ENCODE measurements at places on chromosomes 12 and 14.
A peak's percentile ranks its signal among the peaks of the same experiment; 100 is the strongest.

- H3K27me3 ChIP-seq: no peaks in the 10 kb centered on the region
- no peak overlapping the region for H3K27ac ChIP-seq
- no peak for DNase-seq
Measured at GRCh38 chr14:24692382-24693352, 58.7 kb upstream of the GZMB start.

- H3K27me3 ChIP-seq: peaks cover 16% of the 10 kb centered on the region
- no peak overlapping the region for H3K27ac ChIP-seq
- H3K36me3 ChIP-seq: no peaks in the 10 kb centered on the region
- H3K4me1 ChIP-seq: no peaks in the 10 kb centered on the region
Measured at GRCh38 chr12:11500861-11501230, 105.5 kb upstream of the PRB2 start.

DNA sequence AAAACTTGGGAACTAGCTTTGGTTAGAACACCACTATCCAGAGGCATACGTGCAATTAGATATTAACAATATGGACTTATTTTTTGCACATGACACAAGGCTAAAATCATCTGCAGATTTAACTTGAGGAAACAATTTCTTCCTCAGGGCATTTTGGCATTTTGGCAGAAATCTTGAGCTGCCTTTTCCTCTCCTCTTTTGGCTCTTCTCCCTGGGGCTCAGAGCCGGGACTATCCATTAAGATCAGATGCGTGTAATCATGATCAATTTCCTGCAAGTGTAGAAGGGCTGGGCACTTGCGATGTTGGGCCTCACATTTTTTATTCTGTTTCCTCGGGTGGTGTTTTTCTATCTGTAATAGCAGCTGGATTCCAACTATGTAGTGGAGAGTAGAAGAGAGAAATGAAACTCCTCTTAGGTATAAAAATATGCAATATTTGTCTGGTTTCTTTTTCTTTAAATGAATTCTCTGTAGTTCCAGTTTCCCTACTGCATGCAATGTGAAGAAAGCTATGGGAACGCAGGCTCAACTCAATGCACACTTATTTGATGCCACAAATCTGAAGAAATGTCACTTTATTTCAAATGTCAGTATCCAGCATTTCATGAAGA lies 1010.8 kb downstream of the FLRT2 start:
- H3K36me3 ChIP-seq: no peaks in the 10 kb centered on the region
- H3K27me3 ChIP-seq: no peaks in the 10 kb centered on the region
- no peaks in the 10 kb centered on the region for H3K4me1 ChIP-seq
- H3K27ac ChIP-seq: no peak overlapping the region
- DNase-seq: no peak

DNA sequence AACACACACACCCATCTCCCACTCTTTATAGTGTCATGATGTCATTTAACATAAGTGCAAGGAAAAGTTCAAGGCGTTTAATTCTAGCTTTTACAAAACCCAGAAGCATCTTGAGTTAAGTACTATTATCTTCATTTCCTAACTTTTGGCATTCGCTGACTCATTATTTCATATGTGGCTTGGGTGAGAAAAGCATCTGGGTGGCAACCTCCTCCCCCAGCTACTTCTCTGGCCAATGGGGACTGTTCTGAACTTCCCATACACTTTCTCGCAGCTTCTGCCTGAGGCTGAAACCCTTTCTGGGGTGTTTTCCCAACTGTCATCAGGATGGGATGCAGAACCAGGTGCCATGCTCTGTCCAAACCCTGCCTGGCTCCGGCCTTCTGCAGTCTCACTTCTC lies 2.8 kb upstream of the MARK3 start:
- H3K27ac ChIP-seq: no peak overlapping the region
- H3K4me1 ChIP-seq: peaks cover 16% of the 10 kb centered on the region
- H3K4me3 ChIP-seq: no peak overlapping the region
- no peak for DNase-seq
- no peaks in the 10 kb centered on the region for H3K27me3 ChIP-seq

- no peaks in the 10 kb centered on the region for H3K4me1 ChIP-seq
- no peak overlapping the region for H3K4me3 ChIP-seq
- H3K27me3 ChIP-seq: no peaks in the 10 kb centered on the region
- H3K27ac ChIP-seq: no peak overlapping the region
Measured at GRCh38 chr14:95207475-95208233, 50.3 kb upstream of the DICER1 start.

- peaks cover 25% of the 10 kb centered on the region for H3K4me1 ChIP-seq
- H3K36me3 ChIP-seq: no peaks in the 10 kb centered on the region
- peak overlapping the region; percentile 43 for H3K27ac ChIP-seq
- no peaks in the 10 kb centered on the region for H3K27me3 ChIP-seq
Measured at GRCh38 chr12:52213564-52214420, 19.3 kb upstream of the KRT7 start.

GRCh38 chr14:36161776-36162175 lies 14.7 kb downstream of the PTCSC3 start:
- no peaks in the 10 kb centered on the region for H3K4me1 ChIP-seq
- no peak overlapping the region for H3K4me3 ChIP-seq
- no peaks in the 10 kb centered on the region for H3K36me3 ChIP-seq
- no peak overlapping the region for H3K27ac ChIP-seq
- H3K27me3 ChIP-seq: no peaks in the 10 kb centered on the region

- peaks cover 33% of the 10 kb centered on the region for H3K4me1 ChIP-seq
- H3K27ac ChIP-seq: no peak overlapping the region
- H3K36me3 ChIP-seq: no peaks in the 10 kb centered on the region
- no peak overlapping the region for H3K4me3 ChIP-seq
Measured at GRCh38 chr14:59221568-59221967, 33.1 kb downstream of the DAAM1 start.

- H3K36me3 ChIP-seq: no peaks in the 10 kb centered on the region
- H3K27ac ChIP-seq: no peak overlapping the region
- no peak overlapping the region for H3K4me3 ChIP-seq
- no peak for DNase-seq
- no peaks in the 10 kb centered on the region for H3K4me1 ChIP-seq
Measured at GRCh38 chr14:48251290-48251689, 575.9 kb upstream of the MDGA2 start.

DNA sequence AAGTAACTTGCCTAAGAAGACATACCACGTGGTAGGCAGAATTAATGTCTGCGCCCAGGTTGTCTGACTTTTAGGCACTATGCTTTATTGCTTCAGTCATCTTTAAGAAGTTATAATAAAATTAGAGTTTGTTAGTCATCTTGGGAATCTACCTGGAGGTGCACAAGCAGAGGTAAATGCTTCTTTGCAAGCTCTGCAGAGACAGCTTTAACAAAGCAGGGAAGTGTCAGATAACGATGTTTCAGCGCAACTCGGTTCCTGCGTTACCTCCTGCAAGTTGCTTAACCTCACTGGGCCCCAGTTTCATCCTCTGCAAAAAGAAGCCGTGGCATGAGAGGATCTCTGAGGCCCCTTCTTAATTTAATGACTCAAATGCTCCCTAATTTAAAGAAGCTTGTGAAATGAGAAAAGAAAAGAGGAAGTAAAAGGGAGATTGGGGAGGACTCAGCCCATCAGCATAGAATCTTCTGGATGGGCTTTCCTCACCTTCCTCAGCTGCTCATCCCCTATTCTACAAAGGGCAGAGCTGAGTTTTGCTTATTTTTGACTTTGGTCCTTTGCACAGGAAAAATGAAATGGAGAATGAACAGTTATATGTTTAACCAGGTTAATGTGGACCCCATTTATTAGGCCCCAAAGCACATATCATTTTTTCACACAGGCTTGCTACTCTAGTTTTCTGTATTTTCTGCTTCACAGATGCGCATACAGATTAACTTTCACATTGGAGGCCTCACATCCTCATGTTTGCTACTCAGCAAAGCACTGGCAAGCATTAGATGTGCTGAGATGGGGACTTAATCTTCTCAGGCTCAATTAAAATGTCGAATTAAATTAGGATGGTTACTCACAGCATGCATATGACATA lies 5.1 kb downstream of the ARHGDIB start:
- peak overlapping the region; percentile 59 for H3K4me3 ChIP-seq
- peak overlapping the region; percentile 85 for H3K27ac ChIP-seq
- H3K36me3 ChIP-seq: no peaks in the 10 kb centered on the region
- DNase-seq: no peak
- no peaks in the 10 kb centered on the region for H3K27me3 ChIP-seq
- peaks cover 87% of the 10 kb centered on the region for H3K4me1 ChIP-seq

GRCh38 chr14:105026802-105027563 lies 6.1 kb upstream of the CDCA4 start:
- H3K4me1 ChIP-seq: peaks cover 3% of the 10 kb centered on the region
- no peak overlapping the region for H3K27ac ChIP-seq
- H3K4me3 ChIP-seq: no peak overlapping the region
- H3K36me3 ChIP-seq: no peaks in the 10 kb centered on the region

GRCh38 chr12:4421590-4422031 lies 24.0 kb downstream of the FGF6 start:
- H3K27ac ChIP-seq: no peak overlapping the region
- H3K4me3 ChIP-seq: no peak overlapping the region
- no peaks in the 10 kb centered on the region for H3K36me3 ChIP-seq
- DNase-seq: no peak

DNA sequence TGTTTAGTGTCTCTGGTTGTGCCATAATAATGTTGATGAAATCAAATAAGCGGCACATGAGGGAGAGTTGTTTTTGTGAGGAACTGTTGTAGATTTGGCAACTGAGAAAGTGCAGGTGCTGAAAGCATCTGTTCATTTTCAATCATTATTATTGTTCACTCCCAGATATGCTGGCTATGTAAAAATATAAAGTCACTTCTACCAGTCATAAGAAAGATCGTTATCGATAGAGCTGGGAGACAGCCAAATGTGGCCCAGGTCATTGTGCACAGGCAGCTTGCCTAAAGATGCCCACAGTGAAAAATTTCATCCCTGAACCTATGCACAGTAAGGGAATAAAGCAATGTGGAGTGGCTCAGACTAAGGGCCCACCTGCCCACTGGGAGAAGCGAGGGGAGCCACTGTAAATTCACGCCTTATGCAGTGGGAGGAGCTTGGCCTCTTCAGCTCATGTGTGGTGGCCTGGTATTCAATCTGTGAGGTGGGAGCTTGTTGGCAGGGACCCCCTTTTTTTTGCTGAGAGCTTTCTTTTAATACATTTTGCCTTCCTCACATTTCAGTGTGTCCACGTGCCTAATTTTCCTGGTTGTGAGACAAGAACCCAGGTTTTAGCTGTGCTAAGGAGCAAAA lies 1490.8 kb upstream of the TMEM132C start:
- H3K27me3 ChIP-seq: no peaks in the 10 kb centered on the region
- no peaks in the 10 kb centered on the region for H3K4me1 ChIP-seq
- H3K27ac ChIP-seq: no peak overlapping the region
- no peaks in the 10 kb centered on the region for H3K36me3 ChIP-seq

- no peak for DNase-seq
- H3K4me1 ChIP-seq: peaks cover 23% of the 10 kb centered on the region
- H3K27me3 ChIP-seq: no peaks in the 10 kb centered on the region
- H3K36me3 ChIP-seq: peaks cover 47% of the 10 kb centered on the region
- no peak overlapping the region for H3K4me3 ChIP-seq
Measured at GRCh38 chr12:52013626-52014310, 7.0 kb downstream of the TAMALIN start.

DNA sequence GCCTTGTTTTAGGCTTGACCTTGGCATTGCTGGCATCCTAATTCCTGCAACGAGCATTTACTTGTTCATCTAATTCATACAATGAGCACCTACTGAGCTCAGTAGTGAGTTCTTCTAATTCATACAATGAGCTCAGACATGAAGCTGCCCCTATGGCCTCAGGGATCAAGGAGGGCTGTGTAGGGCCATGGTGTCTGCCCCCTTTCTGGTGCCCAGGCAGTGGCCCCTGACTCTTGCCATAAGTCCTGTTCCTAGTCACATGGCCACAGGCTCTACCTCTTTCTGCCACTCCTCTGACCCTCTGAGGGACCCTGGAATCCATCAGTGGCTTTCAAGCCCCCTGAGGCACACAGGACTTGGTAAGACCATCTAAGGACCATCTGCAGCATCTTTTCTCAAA lies 148.8 kb downstream of the ZFP36L1 start:
- no peaks in the 10 kb centered on the region for H3K27me3 ChIP-seq
- H3K4me1 ChIP-seq: peaks cover 13% of the 10 kb centered on the region
- no peak overlapping the region for H3K27ac ChIP-seq
- no peaks in the 10 kb centered on the region for H3K36me3 ChIP-seq
- H3K4me3 ChIP-seq: no peak overlapping the region

- H3K36me3 ChIP-seq: peaks cover 6% of the 10 kb centered on the region
- no peak overlapping the region for H3K4me3 ChIP-seq
- DNase-seq: no peak
Measured at GRCh38 chr14:73800970-73801515, 50.6 kb upstream of the PTGR2 start.

DNA sequence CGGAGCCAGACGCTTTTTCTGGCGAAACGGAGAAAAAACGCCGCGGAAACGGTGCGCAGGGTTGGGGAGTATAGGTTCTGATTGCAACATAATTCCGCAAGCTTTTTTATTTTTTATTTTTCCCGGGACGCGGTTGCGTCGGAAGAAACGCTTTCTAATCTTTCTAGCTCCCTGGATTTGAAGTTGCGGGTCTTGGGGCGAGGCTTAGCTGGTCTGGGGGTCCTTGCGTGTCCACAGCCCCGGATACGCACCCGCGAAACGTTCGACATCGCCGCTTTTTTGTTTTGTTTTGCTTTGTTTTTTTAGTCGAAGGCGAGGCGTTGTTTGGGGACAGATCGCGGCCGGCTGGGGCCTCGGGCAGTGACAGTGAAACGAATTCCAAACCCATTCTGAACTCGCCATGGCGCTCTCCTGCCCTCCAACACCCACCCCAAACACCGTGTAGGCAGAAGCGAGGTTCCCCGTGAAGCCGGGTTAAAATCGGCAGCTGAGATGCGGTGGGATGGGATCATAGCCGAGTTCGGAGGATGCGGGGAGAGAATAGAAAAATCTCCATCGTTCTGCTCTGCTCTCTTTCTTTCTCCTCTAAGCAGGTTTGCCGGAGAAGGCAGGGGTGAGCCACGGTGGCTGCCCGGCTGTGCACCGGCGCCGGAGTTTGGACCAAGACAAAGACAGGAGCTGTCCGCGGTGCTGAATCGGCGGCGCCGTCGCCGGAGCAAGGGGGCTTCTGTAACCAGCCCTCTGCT lies 8.1 kb upstream of the LHX5 start:
- no peak for DNase-seq
- no peak overlapping the region for H3K4me3 ChIP-seq
- H3K27ac ChIP-seq: no peak overlapping the region
- H3K4me1 ChIP-seq: no peaks in the 10 kb centered on the region
- no peaks in the 10 kb centered on the region for H3K36me3 ChIP-seq

GRCh38 chr14:102551995-102552705 lies 40.3 kb upstream of the RCOR1 start:
- H3K36me3 ChIP-seq: no peaks in the 10 kb centered on the region
- no peak overlapping the region for H3K27ac ChIP-seq
- peaks cover 4% of the 10 kb centered on the region for H3K4me1 ChIP-seq
- H3K4me3 ChIP-seq: no peak overlapping the region
- H3K27me3 ChIP-seq: peaks cover 5% of the 10 kb centered on the region
